ENCODE measurements at places on chromosomes 12 and 14. TPM values are rescaled to one million over a fixed set of nuclear protein-coding genes. Genes with fewer than 3 reads are reported as not detected.
A peak's percentile ranks its signal among the peaks of the same experiment; 100 is the strongest.

GRCh38 chr12:58888131-58888783 is 32.0 kb downstream of the LRIG3 start:
- no peak overlapping the region for H3K27ac ChIP-seq
- peak; percentile 53 for DNase-seq
- no peaks in the 10 kb centered on the region for H3K27me3 ChIP-seq
- H3K4me3 ChIP-seq, result no peak overlapping the region

- H3K4me3 ChIP-seq, result no peak overlapping the region
- H3K27me3 ChIP-seq, result peaks cover 12% of the 10 kb centered on the region
- H3K27ac ChIP-seq, result no peak overlapping the region
- DNase-seq, result peak; percentile 62
Measured at GRCh38 chr12:129911428-129912049, 7.7 kb upstream of the TMEM132D start.

- no peak overlapping the region for H3K27ac ChIP-seq
- H3K27me3 ChIP-seq, result no peaks in the 10 kb centered on the region
- peaks cover 10% of the 10 kb centered on the region for H3K4me1 ChIP-seq
- no peak for DNase-seq
- no peak overlapping the region for H3K4me3 ChIP-seq
Measured at GRCh38 chr12:67320614-67321295, 51.6 kb downstream of the CAND1 start.

PKP2 gene
- 10.4 TPM for total RNA-seq

DNA sequence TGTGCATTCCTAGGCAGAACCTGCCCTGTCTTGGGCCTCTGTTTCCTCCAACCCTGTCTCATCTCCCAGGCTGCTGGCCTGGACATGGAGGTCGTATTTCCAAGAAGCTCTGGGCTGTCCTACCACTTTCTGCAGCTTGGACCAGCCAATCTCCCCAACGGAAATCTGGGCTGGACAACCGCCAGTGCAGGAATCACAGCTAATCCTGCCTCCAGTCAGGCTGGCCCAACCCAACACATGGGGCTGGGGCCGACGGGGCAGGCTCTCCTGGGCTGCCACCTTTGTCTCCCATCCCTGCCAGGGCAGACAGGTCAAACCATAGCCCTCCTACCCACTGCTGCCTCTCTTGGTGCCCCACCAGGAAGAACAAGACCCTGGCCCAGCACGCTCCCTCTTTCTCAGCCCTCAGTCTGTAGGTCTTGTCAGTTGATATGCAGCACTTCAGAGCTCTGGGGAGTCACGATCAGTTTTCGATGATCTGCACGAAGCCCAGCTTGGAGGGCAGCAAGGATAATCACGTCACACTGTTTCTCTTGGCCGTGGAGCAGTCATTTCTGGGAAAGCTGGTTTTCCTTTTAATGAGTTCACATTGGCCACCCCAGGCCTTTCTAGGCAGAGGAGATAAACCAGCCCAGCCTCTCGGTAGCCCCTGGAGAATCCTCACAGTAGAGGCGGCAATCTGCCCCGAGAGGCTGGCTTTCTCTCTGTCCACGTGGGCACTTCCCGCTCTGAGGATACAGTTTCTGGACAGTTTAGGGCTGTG is 195.2 kb upstream of the PRMT8 start:
- H3K4me3 ChIP-seq, result no peak overlapping the region
- no peaks in the 10 kb centered on the region for H3K4me1 ChIP-seq
- no peak overlapping the region for H3K27ac ChIP-seq

CACNB3 gene
- 33.1 TPM for total RNA-seq

- H3K4me3 ChIP-seq, result no peak overlapping the region
- no peaks in the 10 kb centered on the region for H3K27me3 ChIP-seq
- no peak for DNase-seq
Measured at GRCh38 chr14:82872494-82872893, 1338.8 kb upstream of the SEL1L start.

- DNase-seq, result no peak
- H3K27ac ChIP-seq, result peak overlapping the region; percentile 20
- H3K36me3 ChIP-seq, result no peaks in the 10 kb centered on the region
- no peak overlapping the region for H3K4me3 ChIP-seq
Measured at GRCh38 chr12:69337311-69338090, 10.7 kb upstream of the LYZ start.

DNA sequence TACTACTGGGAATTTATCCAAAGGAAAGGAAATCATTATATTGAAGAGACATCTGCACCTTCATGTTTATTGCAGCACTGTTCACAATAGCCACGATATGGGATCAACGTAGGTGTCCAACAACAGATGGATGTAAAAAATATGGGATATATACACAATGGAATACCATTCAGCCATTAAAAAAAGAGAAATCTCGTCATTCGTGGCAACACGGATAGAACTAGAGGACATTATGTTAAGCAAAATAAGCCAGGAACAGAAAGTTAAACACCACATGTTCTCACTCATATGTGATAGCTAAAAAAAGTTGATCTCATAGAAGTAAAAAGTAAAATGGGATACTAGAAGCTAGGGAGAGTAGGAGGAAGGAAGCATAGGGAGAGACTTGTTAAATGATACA is 82.9 kb upstream of the CLMN start:
- H3K4me1 ChIP-seq, result peaks cover 5% of the 10 kb centered on the region
- no peak for DNase-seq
- no peaks in the 10 kb centered on the region for H3K36me3 ChIP-seq
- no peak overlapping the region for H3K27ac ChIP-seq
- H3K4me3 ChIP-seq, result no peak overlapping the region

RFX4 gene
- not detected for total RNA-seq

PRKAG1 gene
- total RNA-seq, result 33.1 TPM

- no peak for DNase-seq
- peak overlapping the region; percentile 89 for H3K27ac ChIP-seq
- peak overlapping the region; percentile 94 for H3K4me3 ChIP-seq
- peaks cover 20% of the 10 kb centered on the region for H3K4me1 ChIP-seq
- peaks cover 30% of the 10 kb centered on the region for H3K36me3 ChIP-seq
Measured at GRCh38 chr14:24147761-24148428, 597 bp downstream of the RNF31 start.

CFAP54 gene
- 15.5 TPM for total RNA-seq

DNA sequence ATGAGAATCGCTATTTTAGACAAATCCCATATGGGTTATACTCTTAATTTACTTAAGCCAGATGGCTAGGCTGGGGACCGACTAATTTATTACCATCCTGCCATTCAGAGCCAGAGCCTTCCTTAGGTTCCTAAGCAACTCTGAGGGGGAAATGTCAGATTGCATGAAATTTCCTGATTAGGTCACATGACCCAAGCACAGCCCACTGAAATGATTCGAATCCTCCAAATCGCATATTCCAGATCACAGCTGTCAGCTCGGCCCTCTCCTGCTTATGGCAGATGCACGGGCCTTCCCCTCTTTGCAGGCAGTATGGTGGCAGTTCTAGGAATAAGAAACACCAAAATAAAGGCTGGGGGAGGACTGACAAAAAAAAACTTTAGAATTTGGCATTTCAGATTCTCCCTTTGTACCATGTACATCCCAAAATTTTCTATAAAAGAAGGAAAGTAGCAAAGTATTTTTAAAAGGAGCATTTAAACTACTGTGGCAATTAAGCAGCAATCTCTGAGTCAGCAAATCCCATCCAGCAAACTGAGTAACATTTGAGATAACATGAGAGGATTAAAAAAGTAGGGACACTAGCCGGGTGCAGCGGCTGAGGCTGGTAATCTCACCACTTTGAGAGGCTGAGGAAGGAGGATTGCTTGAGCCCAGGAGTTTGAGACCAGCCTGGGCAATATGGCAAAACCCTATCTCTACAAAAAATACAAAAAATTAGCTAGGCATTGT is 30.5 kb upstream of the NUDT4 start:
- no peaks in the 10 kb centered on the region for H3K36me3 ChIP-seq
- peaks cover 3% of the 10 kb centered on the region for H3K4me1 ChIP-seq
- H3K27me3 ChIP-seq, result no peaks in the 10 kb centered on the region
- no peak overlapping the region for H3K4me3 ChIP-seq
- peak; percentile 26 for DNase-seq
- no peak overlapping the region for H3K27ac ChIP-seq

LTBP2 gene
- total RNA-seq, result 78.4 TPM

DNA sequence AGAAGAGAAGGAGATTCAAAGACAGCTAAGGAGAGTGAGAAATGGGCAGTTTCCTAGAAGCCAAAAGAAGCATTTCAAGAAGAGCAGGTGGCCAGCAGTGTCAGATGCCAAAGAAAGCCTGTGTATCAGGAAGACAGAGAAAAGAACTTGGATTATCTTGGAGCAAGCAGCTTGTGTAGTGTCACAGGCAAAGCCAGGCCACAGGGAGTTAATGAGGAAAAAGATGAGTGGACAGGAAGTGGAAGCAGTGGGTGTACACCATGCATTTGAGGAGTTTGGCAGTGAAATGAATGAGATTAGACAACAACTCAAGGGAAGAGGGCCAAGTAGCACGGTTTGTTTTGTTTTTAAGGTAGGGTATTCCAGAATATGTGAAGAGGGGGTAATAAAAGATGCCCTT is 5.6 kb upstream of the MYH7 start:
- DNase-seq, result peak; percentile 31
- H3K27me3 ChIP-seq, result no peaks in the 10 kb centered on the region
- no peaks in the 10 kb centered on the region for H3K36me3 ChIP-seq
- no peak overlapping the region for H3K4me3 ChIP-seq
- no peak overlapping the region for H3K27ac ChIP-seq
- H3K4me1 ChIP-seq, result peaks cover 3% of the 10 kb centered on the region

EML1 gene
- 88.0 TPM for total RNA-seq

GRCh38 chr14:22651586-22651985 is 7.4 kb upstream of the OR6J1 start:
- no peaks in the 10 kb centered on the region for H3K36me3 ChIP-seq
- no peak for DNase-seq

IRF2BPL gene
- 42.4 TPM for total RNA-seq

GRCh38 chr12:53844994-53845844 is 93.4 kb upstream of the HOXC13 start:
- peaks cover 2% of the 10 kb centered on the region for H3K27me3 ChIP-seq
- no peaks in the 10 kb centered on the region for H3K36me3 ChIP-seq
- no peak overlapping the region for H3K27ac ChIP-seq
- DNase-seq, result no peak
- no peak overlapping the region for H3K4me3 ChIP-seq
- H3K4me1 ChIP-seq, result no peaks in the 10 kb centered on the region

- H3K36me3 ChIP-seq, result no peaks in the 10 kb centered on the region
- no peak overlapping the region for H3K4me3 ChIP-seq
- H3K4me1 ChIP-seq, result no peaks in the 10 kb centered on the region
- DNase-seq, result peak; percentile 75
Measured at GRCh38 chr14:90903101-90903500, 86.9 kb upstream of the TTC7B start.

GRCh38 chr14:26448181-26448855 is 149.5 kb downstream of the NOVA1 start:
- no peak overlapping the region for H3K27ac ChIP-seq
- DNase-seq, result no peak
- H3K36me3 ChIP-seq, result no peaks in the 10 kb centered on the region
- H3K4me3 ChIP-seq, result no peak overlapping the region

DNA sequence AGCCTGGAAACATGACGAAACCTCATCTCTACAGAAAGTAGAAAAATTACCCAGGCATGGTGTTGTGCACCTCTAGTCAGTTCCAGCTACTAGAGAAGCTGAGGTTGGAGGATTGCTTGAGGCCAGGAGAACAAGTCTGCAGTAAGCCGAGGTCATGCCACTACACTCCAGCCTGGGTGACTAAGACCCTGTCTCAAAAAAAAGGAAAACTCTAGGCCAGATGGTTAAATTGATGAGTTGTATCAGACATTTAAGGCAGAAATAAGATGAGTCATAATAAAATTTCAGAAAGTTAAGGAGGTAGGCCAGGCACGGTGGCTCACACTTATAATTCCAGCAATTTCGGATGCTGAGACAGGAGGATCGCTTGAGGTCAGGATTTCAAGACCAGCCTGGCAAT is 10.7 kb downstream of the EIF2S1 start:
- H3K4me1 ChIP-seq, result no peaks in the 10 kb centered on the region
- peaks cover 53% of the 10 kb centered on the region for H3K36me3 ChIP-seq
- no peaks in the 10 kb centered on the region for H3K27me3 ChIP-seq
- no peak for DNase-seq
- H3K4me3 ChIP-seq, result no peak overlapping the region
- no peak overlapping the region for H3K27ac ChIP-seq

- peaks cover 3% of the 10 kb centered on the region for H3K4me1 ChIP-seq
- H3K27me3 ChIP-seq, result no peaks in the 10 kb centered on the region
- peak overlapping the region; percentile 99 for H3K27ac ChIP-seq
- H3K36me3 ChIP-seq, result peaks cover 4% of the 10 kb centered on the region
- peak overlapping the region; percentile 97 for H3K4me3 ChIP-seq
Measured at GRCh38 chr14:34872822-34873588, 2.2 kb downstream of the BAZ1A start.

GRCh38 chr12:21940549-21941505 is at the start of gene ABCC9:
TSS of gene ABCC9 (minus strand) at chr12:21941426. CDS start at chr12:21936674, 4,752 bp downstream.
- H3K27me3 ChIP-seq, result no peaks in the 10 kb centered on the region
- no peaks in the 10 kb centered on the region for H3K36me3 ChIP-seq
- H3K4me3 ChIP-seq, result peak within 1 kb of the TSS; percentile 20
- DNase-seq, result peak; percentile 77

DNA sequence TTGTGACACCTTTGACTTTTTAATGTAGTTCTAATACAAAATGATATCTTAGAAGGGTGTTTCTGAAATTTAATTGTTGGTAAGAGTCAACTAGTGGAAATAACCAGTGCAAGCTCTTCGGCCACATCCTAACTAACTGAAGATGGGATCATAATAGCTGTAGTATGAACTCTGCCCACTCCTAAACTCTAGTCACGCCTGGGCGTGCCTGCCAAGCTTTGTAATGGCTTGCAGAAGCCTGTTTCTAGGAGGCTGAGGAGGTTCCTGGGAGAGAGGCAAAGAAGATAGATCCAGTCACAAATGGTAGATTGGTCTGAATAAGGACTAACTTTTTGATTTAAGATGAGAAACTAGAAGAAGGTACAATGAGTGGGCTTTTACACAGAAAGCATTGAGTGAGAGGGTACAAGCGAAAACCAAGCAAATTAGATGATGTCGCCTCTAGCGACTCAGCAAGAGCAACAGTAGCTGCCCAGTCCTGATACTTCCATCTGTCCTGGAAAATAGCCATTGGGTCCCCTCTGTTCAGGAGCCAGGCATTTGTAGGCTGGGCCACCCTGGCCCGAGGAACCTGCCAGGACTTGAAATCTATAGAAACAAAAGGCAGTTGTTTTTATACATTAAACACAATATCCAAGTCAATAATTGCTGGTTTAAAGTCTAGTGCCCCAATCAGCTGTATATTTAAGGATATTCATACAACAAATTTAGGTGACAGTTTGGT is 148.8 kb downstream of the SLC38A4 start:
- DNase-seq, result no peak
- H3K27ac ChIP-seq, result no peak overlapping the region
- H3K36me3 ChIP-seq, result no peaks in the 10 kb centered on the region
- H3K4me1 ChIP-seq, result no peaks in the 10 kb centered on the region

DNA sequence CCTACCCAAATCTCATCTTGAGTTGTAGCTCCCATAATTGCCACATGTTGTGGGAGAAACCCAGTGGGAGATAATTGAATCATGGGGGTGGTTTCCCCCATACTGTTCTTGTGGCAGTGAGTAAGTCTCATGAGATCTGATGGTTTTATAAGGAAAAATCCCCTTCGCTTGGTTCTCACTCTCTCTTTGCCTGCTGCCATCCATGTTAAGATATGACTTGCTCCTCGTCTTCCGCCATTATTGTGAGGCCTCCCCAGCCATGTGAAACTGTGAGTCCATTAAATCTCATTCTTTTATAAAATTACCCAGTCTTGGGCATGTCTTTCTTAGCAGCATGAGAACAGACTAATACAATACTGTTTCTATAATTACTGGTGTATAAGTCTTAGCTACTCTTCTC is 6.5 kb upstream of the BCAT1 start:
- H3K4me1 ChIP-seq, result no peaks in the 10 kb centered on the region
- H3K4me3 ChIP-seq, result no peak overlapping the region
- DNase-seq, result no peak

- H3K27me3 ChIP-seq, result no peaks in the 10 kb centered on the region
- peaks cover 3% of the 10 kb centered on the region for H3K4me1 ChIP-seq
- H3K27ac ChIP-seq, result peak overlapping the region; percentile 85
- peak overlapping the region; percentile 99 for H3K4me3 ChIP-seq
Measured at GRCh38 chr12:8697120-8697475, 693 bp upstream of the RIMKLB start.

All from lung (tissue), 17 donors.